ENCODE measurements at places on chromosomes 7 and 10.

- no peak for DNase-seq
These were observed 1.0 kb upstream of the LRRN3 start for GRCh38 chr7:111089822-111090426.

DNA sequence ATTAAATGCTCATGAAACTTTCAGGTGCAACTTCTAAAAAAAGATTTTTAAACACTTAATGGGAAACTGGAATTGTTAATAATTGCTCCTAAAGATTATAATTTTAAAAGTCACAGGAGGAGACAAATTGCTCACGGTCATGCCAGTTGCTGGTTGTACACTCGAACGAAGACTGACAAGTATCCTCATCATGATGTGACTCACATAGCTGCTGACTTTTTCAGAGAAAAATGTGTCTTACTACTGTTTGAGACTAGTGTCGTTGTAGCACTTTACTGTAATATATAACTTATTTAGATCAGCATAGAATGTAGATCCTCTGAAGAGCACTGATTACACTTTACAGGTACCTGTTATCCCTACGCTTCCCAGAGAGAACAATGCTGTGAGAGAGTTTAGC is 79.3 kb downstream of the ITGB8 start:
- no peak for DNase-seq

DNA sequence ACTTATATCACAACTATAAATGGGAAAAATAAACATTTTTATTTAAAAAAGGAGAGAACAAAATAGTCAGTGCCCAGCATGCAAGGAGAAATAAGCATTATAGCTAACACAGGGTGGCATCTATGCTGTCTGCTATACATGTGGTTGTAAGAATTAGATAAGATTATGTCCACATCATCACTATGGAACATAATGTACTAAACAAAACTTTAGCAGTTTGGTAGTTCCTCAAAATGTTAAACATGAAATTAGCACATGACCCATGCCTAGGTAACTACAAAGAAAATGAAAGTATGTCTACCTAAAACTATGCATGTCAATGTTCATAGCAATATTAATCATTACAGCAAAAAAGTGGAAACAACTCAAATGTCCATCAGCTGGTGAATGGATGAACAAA is 28.7 kb upstream of the RUFY2 start:
- DNase-seq, result no peak

- no peak for DNase-seq
These were observed 41.1 kb upstream of the NUPR2 start for GRCh38 chr7:56157238-56157790.

- DNase-seq, result no peak
These were observed 614 bp upstream of the IFIT2 start for GRCh38 chr10:89301232-89301631.

GRCh38 chr7:41189866-41190265 is 513.0 kb downstream of the INHBA start:
- DNase-seq, result no peak

DNA sequence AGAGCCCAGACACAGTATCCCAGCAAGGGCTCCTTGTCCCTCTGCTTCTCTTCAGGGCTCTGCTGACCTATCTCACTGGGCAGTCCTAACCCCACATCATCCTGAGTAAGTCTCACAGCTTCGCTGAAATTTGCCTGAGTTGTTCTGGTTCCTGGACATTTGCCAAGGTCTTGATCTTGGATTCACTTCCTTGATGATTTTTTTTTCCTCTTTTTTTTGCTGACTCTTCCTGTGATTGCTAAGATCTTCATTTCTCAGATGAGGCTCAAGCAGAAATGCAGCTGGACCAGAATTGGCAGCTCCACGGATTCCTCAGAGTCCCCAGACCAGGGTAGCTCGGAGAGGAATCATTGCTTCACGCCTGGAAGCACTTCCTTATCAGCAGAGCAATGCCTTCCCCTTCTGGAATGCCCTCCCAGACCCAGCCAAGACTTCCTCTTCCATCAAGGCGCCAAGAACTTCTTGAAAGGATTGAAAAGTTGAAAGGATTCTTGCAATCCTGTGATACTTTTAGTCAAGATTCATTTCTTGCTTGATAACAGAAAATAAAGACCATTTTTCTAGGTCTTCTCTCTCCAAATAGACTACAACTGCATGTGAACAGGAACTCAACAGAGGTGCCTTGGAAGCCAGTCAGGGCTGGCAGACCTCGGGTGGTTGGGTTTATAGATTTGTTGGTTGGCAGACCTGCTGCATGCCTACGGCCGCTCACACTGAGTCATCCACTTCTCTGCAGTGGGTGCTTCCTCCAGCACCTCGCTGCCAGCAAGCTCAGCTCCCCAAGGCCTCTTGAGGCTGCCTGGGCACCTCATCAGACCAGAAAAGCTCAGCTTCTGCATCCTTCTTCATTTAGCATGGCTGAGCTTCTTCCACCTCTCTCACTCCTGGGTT is 8.8 kb upstream of the AFAP1L2 start:
- no peak for DNase-seq

GRCh38 chr7:68313806-68314205 is 1284.5 kb upstream of the AUTS2 start:
- no peak for DNase-seq

- DNase-seq, result no peak
These were observed 5.6 kb upstream of the PSTK start for GRCh38 chr10:122974543-122975064.

GRCh38 chr10:81995254-81995653 is 120.3 kb downstream of the NRG3 start:
- no peak for DNase-seq

DNA sequence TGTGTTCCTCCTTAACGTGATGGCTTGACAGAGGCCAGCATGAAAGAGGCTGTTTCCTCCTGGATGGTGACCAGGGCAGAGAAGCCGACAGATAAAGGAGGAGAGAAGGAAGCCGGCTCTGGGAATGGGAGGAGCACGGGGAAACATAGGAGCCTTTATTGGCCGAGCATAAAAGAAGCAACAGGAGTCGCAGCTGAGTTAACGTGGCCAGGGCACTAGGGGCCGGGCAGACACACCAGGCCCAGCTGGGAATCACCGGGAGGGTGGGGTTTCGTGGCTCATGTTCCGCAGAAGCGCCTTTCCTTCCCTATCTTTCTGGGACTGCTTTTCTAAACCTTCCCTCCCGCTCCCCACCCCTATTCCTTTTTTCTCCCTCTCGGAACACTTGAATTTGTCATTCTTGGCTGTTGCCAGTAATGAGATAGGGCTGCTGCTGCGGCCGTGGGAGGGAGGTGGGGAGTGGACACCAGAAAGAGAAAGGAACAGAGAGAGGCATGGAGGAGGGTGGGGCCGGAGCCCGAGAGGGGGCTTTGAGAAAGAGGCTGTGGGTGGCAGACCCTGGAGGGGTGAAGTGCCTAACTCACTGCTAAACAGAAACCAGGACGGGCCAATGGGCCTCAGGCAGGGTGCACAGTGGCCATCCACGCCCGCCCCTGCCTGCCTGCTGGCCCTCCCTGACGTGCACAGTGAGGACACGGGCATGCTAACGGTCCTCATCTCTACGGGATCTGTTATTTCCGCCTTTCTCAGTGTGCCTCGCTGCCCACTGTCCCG is 65.2 kb downstream of the COL13A1 start:
- no peak for DNase-seq

GRCh38 chr10:86497621-86498020 is 24.0 kb downstream of the WAPL start:
- no peak for DNase-seq

GRCh38 chr10:120414946-120415345 is 42.1 kb upstream of the PLPP4 start:
- no peak for DNase-seq

GRCh38 chr10:133391249-133391635 is 2.7 kb upstream of the MTG1 start:
- no peak for DNase-seq

GRCh38 chr7:44078521-44078920 is 3.8 kb downstream of the POLM start:
- no peak for DNase-seq

DNA sequence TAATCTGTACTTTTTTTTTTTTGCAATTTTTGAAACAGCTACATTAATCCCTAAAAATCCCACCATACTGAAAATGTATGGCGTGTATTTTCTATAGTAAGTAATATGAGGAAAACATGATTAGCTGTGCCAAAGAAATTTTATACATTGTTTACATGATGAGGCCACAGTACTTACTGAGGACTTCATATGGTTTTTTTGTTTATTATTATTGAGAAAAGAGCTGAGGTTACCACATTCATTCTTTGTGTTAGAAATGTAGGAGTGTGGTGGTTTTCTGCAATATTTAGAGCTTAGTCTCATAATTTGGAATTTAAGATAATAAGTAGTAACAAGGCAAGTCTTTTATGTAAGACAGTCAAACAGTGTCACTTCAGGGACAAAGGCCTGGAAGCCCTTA is 45.1 kb downstream of the SLC25A40 start:
- no peak for DNase-seq

DNA sequence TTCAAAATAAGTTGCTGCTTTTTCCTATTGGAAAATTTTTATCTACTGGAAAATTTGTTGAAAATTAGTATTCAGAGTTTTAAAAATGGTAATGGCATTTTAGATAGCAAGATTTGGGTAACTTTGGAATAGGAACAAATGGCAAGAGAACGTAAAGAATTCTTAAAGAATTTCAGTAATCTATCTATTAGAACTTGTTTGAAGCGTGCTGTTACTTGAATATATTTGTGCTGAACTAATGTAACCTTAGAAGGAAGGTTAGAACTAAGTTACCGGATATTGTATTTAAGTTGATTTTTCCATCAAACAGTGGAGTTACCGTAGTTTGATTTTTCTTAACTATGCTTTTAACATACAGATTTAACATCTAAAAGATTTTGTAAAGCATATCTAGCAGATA is 25.9 kb downstream of the SEPTIN7 start:
- DNase-seq, result no peak

DNA sequence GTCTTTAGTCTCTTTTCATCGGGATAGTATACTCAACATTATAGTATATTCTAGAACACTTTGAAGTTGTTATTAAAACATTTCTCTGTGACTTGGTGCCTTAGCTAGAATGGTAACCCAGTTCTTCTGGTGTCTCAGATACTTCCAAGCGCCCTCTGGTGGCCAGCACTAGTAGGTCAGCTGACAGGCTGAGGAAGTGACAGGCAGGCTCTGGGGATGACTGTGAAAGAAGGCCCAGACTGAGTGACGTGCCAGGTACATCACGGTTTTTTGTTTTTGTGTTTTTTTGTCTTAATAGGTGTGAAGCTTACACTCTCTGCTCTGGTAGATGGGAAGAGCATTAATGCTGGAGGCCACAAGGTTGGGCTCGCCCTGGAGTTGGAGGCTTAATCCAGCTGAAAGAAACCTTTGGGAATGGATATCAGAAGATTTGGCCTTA is 5.1 kb downstream of the COMTD1 start:
- peak; percentile 92 for DNase-seq

DNA sequence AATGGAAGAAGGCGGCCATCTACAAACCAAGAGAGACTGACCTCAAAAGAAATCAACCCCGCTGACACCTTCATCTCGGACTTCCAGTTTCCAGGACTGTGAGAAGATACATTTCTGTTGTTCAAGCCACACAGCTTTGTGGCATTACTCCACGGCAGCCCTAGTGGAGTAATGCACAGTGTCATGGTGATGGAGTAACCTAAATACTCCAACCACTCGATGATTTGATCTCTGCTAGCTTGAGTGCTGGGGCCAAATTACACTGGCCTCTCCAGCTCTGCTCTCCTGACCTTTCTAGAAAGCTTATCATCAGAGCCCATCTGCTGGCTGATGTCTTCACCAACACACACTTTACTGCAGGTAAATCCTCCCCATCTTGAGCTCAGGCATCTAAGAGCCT is 52.2 kb downstream of the GALNT17 start:
- DNase-seq, result no peak

GRCh38 chr7:117251687-117252086 is 71.2 kb downstream of the WNT2 start:
- no peak for DNase-seq

- no peak for DNase-seq
These were observed 6.1 kb downstream of the CHRM2 start for GRCh38 chr7:136874393-136875032.

- DNase-seq, result no peak
These were observed 42.4 kb downstream of the TBATA start for GRCh38 chr10:70742537-70743429.

GRCh38 chr10:76950354-76950753 is 687.3 kb downstream of the KCNMA1 start:
- DNase-seq, result no peak

GRCh38 chr10:48842231-48842630 is 97.4 kb downstream of the LRRC18 start:
- no peak for DNase-seq

- no peak for DNase-seq
These were observed 42.8 kb upstream of the NUB1 start for GRCh38 chr7:151298765-151299164.

- DNase-seq, result no peak
These were observed 69.4 kb upstream of the PDLIM1 start for GRCh38 chr10:95360122-95360714.

DNA sequence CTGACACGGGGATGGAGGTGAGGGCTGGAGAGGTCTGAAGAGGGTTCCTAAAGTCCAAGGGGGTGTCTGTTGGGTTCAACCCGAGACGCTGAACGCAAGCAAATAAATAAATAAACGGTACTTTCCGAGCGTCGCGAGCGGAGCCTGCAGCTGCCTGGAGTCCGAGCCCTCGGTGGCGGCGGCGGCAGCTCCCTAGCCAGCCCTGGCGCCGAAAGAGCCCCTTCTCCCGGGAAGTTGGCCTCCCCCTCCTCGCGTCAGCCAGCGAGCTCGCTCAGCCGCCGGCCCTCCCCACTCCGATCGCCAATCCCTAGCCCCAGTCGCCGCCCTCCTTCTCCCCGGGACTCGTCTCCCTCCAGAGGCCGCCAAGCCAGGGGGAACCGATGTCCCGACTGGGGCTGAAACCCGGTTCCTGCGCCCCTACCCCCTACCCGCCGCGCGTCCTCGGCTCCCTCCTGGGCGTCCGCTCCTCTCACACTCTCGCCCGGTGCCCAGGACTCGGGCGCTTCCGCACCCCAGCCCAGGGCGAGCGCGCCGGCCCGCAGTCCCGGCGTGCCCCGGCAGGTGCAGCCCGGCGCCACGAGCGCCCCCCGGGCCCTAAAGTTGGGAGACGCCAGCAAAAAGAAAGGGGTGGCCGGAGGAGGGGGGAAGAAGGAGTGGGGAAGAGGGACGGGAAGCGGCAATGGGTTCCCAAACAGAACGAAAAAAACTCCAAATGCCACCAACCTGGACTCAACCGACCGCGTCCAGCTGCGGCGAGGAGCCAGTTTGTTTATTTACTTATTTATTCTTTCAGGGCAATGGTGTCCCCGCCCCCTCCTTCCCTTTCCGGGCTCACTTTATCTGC is at the start of gene GFRA1:
Gene GFRA1 (minus strand): TSS at position 767 of the 844 bp plus-strand sequence. CDS start 1,177 bp downstream, outside the sequence.
- no peak for DNase-seq

DNA sequence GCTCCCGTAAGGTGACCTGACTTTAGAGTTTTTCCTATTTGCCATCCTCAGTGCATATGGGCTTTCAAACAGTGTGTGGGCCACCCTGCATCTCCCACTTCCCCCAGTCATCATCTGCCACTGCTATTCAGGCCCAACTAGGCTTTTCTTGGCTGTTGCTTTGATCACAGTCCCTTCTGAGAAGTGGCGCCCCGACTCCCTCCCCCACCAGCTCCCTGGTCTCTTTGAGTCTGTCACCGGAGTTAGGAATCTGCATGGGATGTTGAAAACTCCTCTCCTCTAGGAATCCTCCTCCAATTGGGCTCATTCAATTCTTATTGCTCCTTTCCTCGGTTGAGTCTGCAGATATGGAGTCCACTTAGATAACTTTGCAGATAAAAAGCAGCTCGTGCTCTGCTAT is 32.1 kb downstream of the HIF1AN start:
- no peak for DNase-seq
